ENCODE measurements at places on chromosomes 13 and 19. TPM values are rescaled to one million over a fixed set of nuclear protein-coding genes. Genes with fewer than 3 reads are reported as not detected.

Gene ZNF763
- 1.6 TPM for polyA plus RNA-seq

Gene PSG5
- polyA plus RNA-seq = 893 TPM

DNA sequence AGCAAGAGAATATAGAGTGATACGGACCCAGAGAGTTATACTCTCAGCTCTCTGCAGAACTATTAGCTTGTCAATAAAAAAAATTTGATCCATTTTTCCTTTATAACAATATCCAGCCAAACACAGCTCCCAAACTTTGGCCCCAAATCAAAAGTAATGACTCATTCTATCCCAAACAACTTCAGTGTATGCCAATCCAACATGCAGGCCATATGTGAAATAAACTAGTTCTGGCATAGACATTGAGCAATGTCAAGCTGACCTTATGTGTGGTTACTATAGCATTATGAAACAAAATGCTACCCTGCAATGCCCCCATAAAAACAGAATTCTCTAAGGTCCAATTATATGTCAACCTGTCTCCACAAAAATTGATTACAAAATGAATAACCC, 209.5 kb downstream of the DNAJC15 start:
- peak; percentile 15 for DNase-seq

- no peak for DNase-seq
Measured at GRCh38 chr13:88857256-88857655, 1186.1 kb downstream of the SLITRK5 start.

GRCh38 chr19:45881909-45882528, 3.9 kb downstream of the IRF2BP1 start:
- no peak for DNase-seq

GRCh38 chr19:22619932-22620331, 14.2 kb upstream of the ZNF492 start:
- DNase-seq = no peak

GRCh38 chr19:54153731-54154326, 5.7 kb downstream of the LENG1 start:
- no peak for DNase-seq

GRCh38 chr19:13063461-13064091, 39.1 kb downstream of the LYL1 start:
- DNase-seq = no peak

- no peak for DNase-seq
Measured at GRCh38 chr19:47757617-47758442, 12.5 kb downstream of the NOP53 start.

DNA sequence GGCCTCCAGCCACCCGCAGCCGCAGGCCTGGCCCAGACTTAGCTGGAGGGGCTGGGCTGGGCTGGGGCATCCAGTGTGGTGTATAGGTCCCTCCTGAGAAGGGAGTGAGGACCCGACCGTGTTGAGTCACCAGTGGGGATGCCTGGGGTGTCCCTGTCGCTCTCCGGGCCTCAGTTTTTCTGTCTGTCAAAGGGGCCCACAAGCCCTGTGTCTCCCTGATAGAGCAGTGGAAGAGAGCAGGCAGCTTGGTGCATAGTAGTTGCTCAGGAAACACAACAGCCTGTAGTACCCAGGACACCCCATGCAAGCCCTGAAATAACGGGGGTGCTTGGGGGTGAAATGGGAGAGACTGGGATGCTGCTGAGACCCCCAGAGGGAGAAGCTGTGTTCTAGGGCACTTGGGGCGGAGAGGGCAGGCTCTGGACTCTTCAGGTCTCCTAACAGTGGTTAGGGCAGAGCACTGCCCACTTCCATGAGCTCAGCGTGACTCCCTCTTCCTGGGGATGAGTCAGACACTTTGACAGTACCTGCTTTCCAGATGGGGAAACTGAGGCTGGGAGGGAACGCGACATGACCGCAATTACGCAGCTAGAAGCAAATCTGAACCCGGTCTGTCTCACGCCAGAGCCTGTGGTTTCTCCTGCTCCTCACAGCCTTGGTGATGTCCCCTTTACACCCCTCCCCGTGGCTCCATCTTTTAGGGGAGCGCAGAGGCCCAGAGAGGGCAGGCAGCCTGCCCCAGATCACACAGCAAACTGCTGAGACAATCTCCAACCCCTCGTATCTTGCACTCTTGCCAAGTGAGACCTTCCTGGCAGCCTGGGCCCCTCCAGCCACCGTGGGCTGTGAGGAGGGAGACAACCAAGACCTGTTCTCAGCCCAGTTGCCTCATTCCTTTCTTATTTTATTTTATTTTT, 692 bp downstream of the SULT2B1 start:
- no peak for DNase-seq

- no peak for DNase-seq
Measured at GRCh38 chr13:99575376-99576120, 74.3 kb downstream of the TM9SF2 start.

DNA sequence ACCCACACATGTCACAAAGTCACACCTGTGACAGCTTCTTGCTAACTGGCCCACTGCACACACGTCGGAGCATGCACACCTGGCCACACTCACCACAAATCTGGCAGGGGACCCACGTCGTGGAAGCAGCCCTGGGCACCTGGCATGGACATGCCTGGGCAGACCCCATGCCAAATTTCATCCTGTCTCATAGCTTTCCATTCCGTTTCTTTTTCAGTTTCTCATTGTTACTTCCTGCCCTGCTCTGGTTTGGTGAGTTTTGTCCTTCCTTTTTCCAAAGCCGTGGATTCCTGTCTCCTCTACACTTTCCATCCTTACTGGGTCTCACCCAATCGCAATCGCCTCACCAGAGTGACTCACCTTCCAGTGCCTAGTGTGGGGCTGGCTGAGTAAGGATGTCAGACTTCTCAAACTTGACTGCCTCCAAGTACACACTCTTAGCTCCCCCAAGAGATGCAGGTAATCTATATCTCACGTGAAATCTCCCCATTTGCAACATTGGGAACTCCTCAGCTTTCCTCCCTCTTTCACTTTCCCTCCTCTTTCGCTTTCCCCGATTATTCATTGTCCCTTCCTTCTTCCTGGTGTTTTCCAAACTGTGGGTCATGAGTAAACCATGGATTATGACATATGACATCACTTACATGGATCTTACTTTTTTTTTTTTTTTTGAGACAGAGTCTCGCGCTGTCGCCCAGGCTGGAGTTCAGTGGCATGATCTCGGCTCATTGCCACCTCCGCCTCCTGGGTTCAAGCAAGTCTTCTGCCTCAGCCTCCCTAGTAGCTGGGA, 1.6 kb upstream of the BBC3 start:
- DNase-seq = peak; percentile 41

DNA sequence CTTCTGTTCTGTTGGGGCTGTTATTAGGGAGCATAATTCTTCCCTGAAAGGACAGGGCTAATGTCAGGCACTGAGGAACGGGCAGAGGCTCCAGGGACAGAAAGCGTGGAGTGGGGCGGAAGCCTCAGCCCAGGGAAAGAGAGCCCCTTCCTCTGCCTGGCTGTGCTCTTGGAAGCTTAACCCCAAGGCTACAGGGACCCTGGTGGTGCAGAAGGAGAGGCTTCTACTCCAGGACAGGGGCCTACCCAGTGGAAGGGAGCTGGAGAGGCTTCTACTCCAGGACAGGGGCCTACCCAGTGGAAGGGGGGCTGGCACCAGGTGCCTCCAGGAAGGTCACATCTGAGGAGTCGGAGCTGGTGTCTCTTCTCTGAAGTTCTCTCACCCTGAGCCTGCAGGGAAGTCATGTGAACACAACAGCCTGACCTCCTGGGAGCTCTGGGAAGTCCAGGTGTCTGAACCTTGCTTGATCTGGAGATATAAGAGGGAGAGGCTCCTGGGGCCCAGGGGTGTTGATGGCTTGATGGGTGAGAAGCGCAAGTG, 159.5 kb upstream of the SOX1 start:
- DNase-seq = no peak

Measured in BJ (cell line).